ENCODE measurements at places on chromosomes 11 and 22. TPM values are rescaled to one million over a fixed set of nuclear protein-coding genes. Genes with fewer than 3 reads are reported as not detected.

- no peak for DNase-seq
These were observed 41.1 kb downstream of the OTOG start for GRCh38 chr11:17588166-17588565.

GRCh38 chr11:66845876-66846212 is 2.6 kb downstream of the RCE1 start:
- no peak for DNase-seq

DNA sequence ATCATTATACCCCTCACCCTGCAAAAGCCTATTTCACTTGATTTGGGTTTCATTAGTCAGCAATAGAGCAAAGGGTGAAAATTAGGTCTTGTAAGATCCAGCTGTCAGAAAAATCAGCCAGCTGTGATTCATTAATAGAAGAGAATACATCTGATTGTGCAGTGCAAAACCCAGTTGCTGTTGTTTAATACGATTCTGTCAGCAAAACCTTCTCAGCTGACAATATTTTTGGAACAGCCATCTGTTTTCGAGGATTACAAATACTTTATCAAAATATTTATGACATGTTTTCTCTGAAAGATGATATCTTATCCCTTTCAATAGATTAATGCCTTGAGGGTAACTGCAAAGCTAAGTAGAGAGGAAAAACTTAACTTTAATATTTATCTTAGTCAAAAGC is 1354.0 kb upstream of the RAG2 start:
- no peak for DNase-seq

GRCh38 chr22:23523713-23524112 is 56.4 kb downstream of the IGLL1 start:
- DNase-seq, result no peak

TLCD5 gene
- 9.9 TPM for total RNA-seq

C11orf21 gene
- total RNA-seq, result 0.96 TPM

OR2AG2 gene
- total RNA-seq, result 4.3 TPM

DNA sequence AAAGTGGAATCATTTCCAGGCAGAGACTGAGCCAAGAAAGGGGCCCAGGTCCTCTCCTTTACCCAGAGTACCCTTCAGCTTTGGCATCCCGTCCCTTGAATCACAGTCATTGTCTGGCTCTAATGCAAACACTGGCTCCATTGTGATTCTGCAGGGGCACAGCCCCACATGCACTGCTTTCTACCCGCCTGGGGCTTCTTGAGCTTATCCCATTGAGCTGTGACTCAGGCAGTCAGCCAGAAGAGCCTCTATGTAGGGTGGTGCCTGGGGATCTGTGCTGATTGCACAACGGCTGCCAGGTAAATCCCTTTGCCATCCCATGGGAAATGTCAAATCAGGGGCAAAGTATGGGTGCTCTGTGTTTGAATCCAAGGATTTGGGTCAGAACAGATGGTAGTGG is 88.9 kb downstream of the RASSF10 start:
- no peak for DNase-seq

- no peak for DNase-seq
These were observed 30.0 kb upstream of the MUC5AC start for GRCh38 chr11:1127664-1128162.

DUSP18 gene
- 9.1 TPM for total RNA-seq

DNA sequence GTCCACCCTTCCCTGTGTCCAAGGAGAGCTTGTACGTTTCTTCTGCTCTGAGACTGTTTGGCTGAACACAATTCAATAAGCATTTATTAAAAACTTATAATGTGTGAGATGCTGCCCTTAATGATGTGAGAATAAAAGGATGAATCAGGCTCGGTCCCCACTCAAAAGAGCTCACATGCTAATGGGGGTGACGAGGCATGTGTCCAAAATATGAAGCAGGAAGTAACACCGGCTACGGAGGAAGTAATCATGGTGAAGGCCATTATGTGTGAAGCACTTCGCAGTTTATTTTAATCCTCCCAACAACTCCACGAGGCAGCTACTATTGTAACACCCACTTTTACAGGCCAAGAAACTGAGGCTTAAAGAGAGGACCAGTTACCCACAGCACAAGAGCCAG is 3.4 kb upstream of the RASD2 start:
- DNase-seq, result no peak

DNA sequence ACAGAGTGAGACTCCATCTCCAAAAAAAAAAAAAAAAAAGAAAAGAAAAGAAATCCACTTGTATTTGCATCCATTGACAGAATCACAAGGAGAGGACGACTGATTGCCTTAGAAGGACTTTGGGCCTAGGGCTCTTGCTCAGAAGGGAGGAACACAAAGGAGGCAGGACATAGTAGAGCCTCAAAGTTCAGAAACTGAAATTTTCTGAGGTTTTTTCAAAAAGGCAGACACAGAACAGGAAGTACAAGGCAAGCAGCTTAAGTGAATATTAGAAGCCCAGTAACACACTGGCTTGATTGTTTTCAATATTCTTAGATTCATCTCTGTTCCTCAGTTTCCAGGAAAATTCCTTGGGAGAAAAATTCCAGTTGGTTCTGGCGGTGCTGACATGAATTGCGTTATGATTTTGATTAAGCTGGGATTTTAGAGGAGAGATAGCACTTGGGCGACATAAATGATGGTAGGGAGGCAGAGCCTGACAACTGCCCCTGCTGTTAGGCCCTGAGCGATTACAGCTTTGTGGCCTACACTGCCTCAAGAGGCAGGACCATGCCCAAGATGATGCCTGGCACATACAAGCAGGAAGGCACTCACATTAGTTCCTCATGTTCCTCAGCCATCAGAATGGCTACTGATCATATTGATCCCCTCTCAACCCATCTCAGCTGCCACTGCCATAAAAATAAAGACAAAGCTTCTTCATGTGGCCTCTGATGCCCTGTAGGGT is 15.3 kb downstream of the CLPB start:
- no peak for DNase-seq

DNA sequence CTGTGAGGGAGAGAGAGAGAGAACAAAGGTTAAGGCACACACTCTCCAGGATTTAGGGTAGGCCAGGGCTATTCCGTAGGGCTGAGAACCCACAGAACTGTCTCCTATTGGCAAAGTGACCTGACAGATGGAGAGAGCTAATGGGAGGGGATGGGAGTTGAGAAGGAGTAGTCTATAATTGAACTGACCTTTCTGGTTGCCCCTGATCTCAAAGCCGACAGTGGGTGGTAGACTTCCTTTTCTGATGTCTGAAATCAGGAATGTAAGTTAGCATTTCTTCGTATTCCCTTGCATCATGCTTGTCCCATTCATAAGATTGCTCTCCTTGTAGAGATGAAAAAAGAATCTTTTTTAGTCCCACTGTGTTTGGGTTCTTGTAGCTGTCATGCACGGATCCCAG is 210.1 kb downstream of the NTM start:
- no peak for DNase-seq
